Suppressor macrophage treated with lipopolysaccharide for 1 hour (primary cell): ENCODE measurements at places on chromosomes 16 and 17.

- peak; percentile 7 for DNase-seq
Observed at GRCh38 chr17:8466456-8466855, 30.8 kb downstream of the NDEL1 start.

- no peak for DNase-seq
Observed at GRCh38 chr16:662597-662996, 5.3 kb upstream of the RHOT2 start.

GRCh38 chr17:10192461-10192860 lies 5.9 kb downstream of the GAS7 start:
- DNase-seq = no peak

DNA sequence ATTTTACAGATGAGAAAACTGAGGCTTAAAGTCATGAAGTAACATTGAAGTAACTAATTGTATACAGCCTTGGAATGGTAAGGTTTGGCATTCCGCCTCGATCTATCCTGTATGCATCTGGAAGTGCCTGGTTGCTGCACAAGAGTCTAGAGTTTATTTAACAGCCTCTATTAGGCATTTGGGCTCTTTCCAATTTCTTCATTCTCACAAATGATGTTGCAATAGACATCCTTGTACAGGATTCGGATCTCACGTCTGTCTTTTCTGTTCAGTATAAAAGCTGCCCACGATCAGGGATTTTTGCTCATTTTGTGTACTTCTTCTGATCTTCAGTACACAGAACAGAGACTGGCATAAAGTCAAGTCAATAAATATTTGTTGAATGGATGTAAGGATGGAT lies 100.5 kb downstream of the AIPL1 start:
- no peak for DNase-seq

- DNase-seq = peak; percentile 51
Observed at GRCh38 chr16:85422196-85422631, 190.9 kb upstream of the GSE1 start.

DNA sequence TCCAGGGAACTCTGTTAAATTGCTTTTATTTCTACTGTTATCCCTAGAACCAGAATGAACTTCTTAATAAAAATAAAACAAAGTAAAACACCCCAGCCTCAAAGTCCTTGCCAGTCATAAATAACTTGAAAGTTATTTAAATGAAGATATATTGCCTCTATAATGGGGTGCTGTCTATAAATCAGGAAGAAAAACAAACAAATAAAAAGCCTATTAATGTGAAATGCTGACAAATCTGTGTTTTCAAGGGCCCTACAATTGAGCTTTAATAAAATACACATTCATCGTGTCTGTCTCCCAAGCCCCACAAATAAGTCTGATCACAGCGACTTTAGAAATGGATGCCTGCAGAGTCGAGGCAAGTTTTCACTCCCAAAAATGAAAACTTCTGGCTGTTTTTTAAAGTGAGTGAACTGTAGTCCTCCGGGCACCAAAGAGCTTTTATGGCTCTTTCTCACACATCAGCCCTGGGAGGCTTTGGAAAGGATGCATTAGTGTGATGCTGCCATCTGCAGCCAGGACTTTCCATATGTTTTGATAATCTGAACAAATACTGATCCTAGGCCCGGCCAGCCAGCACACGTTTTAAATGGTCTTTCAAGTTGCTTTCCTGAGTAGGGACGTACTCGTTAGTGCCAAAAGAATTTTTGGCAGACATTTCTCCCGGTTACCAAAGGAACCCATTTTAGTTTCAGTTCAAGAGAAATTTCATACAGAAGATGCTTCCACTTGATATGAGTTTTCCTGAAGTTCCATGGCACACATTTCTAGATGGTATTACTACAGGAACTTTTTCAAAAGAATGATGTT lies 16.3 kb downstream of the NACA2 start:
- no peak for DNase-seq
